ENCODE measurements at places on chromosomes 6 and 20.

GRCh38 chr6:46706464-46706863 is 18.8 kb downstream of the TDRD6 start:
- DNase-seq, result no peak

- peak; percentile 79 for DNase-seq
These were observed 48.3 kb downstream of the PTPN1 start for GRCh38 chr20:50558483-50558925.

DNA sequence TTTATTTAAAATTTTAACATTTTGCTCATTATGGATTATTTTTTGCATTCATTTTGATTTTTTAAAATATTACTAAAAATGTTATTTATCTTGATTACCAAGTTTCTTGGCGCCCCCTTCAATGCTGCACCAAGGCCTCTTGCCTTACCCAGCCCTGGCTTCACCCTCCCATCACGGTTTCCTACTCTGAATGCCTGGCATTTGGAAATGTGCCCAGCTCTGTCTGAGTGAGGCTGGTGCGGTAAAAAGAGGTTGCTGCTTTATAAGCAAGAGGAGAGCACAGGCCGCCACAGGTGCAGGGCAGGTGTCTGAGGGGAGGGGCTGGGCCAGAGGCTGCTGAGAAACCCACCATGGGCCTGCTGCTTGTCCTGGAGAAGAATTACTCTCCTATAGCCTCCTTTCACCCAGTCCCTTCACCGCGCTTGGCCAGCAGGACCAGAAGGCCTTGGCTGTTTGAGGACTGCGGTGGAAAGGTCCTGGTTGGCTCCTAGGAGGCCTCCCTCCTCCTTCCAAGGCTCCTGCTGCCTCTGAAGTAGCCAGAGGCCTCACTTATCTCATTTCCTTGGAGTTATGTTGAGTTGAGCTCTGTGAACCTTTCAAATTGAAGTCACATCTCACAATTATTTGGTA is 62.6 kb downstream of the BANF2 start:
- no peak for DNase-seq

DNA sequence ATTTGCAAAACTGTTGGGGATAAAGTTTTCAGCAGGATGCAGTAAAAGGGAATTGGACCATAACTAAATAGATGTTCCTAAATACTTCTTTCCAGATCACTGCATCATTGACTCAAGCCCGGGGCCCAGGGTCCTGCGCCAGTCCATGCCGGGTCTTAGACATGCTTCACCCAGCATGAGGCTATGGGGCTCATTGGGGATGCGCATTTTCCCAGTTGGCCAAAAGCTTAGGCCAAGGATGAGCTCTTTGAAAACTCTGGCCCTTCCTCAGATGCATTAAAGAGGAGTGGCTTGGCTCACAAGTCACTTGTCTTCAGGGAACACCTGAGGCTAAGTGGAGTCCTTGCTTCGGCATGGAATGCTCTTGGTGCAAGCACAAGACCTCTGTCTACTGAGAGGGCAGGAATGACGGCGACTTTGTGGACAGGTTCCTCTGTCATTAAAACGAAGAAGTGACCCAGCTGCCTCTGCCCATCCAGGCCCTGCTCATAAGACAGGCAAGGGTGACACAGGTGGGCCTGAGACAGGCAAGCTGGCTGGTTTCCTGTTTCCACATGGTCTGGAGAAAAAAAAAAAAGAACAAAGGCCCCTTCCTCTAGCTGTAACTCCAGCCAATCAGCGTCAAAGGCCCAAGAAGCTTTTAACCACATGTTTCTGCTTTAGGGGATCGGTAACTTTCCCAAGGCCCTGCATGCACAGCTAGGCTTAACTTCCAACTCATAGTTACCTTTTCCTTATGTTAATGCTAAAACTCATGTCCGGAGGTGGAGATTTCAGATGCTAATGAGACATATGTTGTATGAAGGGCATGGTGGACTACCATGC is 81.4 kb upstream of the CDH4 start:
- no peak for DNase-seq

DNA sequence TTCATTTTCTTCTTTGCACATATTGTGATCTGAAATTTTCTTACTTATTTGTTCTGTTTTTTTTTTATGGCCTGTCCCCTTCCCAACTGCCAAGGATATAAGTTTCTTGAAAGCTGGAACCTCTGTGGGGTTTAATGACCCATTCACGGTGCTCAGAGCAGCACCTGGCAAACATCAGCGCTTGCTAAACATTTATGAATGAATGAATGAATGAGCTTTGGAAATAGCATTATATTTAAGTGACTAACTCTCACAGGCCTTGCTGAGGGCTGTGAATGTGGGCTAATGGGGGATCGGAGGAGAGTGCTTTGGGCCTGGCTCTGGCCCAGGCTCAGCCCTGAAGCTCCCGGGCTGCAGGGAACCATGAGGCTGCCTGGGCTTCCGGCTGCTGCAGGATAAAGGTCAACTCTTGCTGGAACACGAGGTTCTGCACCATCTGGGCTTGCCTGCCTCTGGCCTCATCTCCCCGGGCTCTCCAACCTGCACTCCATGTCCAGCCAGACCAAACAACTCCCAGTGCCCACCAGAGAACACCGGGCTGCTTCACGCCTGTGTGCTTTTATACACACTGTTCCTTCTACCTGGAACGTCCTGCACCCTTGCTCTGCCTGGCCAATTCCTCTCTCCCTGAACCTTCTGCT is 14.6 kb upstream of the ARMC12 start:
- DNase-seq, result no peak

All from MCF 10A (cell line).